ENCODE measurements at places on chromosomes 3 and 15. TPM values are rescaled to one million over a fixed set of nuclear protein-coding genes. Genes with fewer than 3 reads are reported as not detected.

Gene TEX55
- total RNA-seq: not detected

Gene LRRIQ4
- 0.12 TPM for total RNA-seq

- DNase-seq: no peak
- H3K4me3 ChIP-seq: no peak overlapping the region
- no peaks in the 10 kb centered on the region for H3K4me1 ChIP-seq
- H3K36me3 ChIP-seq: no peaks in the 10 kb centered on the region
- H3K27me3 ChIP-seq: no peaks in the 10 kb centered on the region
- no peak overlapping the region for H3K27ac ChIP-seq
These were observed 46.0 kb downstream of the FSIP1 start for GRCh38 chr15:39736412-39737195.

Gene C3orf20
- not detected for total RNA-seq

GRCh38 chr15:38260077-38260476, 7.4 kb downstream of the SPRED1 start:
- H3K27me3 ChIP-seq: no peaks in the 10 kb centered on the region
- no peak overlapping the region for H3K27ac ChIP-seq
- no peak overlapping the region for H3K4me3 ChIP-seq
- DNase-seq: no peak
- H3K4me1 ChIP-seq: no peaks in the 10 kb centered on the region

Gene ERICH6
- not detected for total RNA-seq

- H3K4me1 ChIP-seq: no peaks in the 10 kb centered on the region
- no peaks in the 10 kb centered on the region for H3K36me3 ChIP-seq
- H3K4me3 ChIP-seq: no peak overlapping the region
- peaks cover 16% of the 10 kb centered on the region for H3K27me3 ChIP-seq
These were observed 16.4 kb upstream of the PRR20G start for GRCh38 chr3:127304121-127304744.

GRCh38 chr3:32240159-32240545, 1.7 kb downstream of the CMTM8 start:
- H3K4me1 ChIP-seq: peaks cover 41% of the 10 kb centered on the region
- peak overlapping the region; percentile 82 for H3K4me3 ChIP-seq
- peaks cover 8% of the 10 kb centered on the region for H3K27me3 ChIP-seq
- H3K36me3 ChIP-seq: peaks cover 4% of the 10 kb centered on the region

Gene RTP1
- total RNA-seq: not detected

Gene NAA80
- total RNA-seq: 18.7 TPM

Gene DUOXA2
- total RNA-seq: not detected

DNA sequence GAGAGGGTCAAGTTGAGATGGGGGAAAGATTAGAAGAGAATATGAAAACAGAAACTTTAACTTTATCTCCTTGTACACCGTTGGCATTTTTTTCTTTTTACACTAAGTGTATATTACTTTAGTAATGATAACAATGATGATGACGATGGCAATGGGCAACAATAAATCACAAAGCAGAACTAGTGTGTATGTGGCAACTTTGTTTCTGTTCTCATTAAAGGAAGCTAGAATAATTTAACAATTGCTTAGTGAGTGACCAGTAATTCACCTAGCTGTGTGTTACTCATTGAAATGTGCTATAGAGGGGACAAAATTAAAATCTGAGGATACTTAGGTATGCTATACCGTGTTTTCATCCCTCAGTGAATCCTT, 318.5 kb upstream of the TBL1XR1 start:
- H3K4me1 ChIP-seq: no peaks in the 10 kb centered on the region
- no peaks in the 10 kb centered on the region for H3K27me3 ChIP-seq
- no peak overlapping the region for H3K27ac ChIP-seq

DNA sequence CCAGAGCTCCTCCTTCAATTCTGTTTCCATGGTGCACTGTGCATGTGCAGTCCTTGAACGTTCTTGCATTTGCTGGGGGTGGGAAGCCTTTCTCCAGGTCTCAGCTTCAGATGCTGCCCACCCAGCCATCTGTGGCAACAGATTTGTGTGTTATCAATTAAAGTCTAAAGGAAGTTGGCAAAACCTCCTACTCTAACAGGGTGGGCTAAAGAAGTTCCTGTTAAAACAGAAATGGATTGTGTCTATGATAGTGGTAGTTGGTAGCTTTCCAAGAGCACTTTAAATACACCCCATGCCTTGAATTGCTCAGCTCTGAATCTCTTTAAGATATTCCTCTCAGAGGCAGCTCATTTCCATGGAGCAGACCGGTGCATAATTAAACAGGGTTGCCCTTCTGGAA, 488.0 kb upstream of the SUCLG2 start:
- DNase-seq: no peak
- no peaks in the 10 kb centered on the region for H3K27me3 ChIP-seq
- H3K4me3 ChIP-seq: no peak overlapping the region
- no peaks in the 10 kb centered on the region for H3K4me1 ChIP-seq

DNA sequence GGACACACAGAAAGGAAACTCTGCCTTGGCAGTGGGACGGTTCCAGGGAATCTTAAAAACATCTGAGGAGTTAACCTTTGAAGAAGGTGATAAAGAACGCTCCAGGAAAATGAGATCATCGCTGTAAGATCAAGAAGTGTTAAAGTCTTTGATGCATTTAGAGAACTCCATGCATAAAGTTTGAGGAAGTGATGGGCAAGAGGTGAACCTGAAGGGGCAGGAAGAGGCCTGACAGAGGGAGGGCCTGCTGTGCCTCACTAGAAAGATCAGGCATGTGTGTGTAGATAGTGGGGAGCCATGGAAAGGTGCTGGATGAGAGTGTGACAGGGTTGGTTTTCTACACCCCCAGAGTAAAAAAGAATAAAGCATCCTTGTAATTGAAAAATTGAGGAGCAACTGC, 889.2 kb downstream of the MCTP2 start:
- H3K27me3 ChIP-seq: no peaks in the 10 kb centered on the region
- H3K27ac ChIP-seq: no peak overlapping the region
- DNase-seq: no peak
- H3K36me3 ChIP-seq: no peaks in the 10 kb centered on the region
- no peaks in the 10 kb centered on the region for H3K4me1 ChIP-seq

Gene CCDC80
- not detected for total RNA-seq

DNA sequence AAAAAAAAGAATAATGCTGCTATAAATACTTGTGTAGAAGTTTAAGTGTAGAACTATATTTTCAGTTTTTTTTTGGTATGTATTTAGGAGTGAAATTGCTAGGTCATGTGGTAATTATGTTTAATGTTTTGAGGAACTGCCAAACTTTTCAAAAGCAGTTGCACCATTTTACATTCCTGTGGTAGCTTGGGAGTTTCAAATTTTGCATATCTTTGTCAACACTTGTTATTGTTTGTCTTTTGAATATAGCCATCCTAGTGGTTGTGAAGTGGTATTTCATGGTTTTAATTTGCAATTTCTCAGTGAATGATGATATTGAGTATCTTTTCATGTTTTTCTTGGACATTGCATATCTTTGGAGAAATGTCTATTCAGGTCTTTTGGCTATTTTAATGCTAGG, 30.4 kb downstream of the SKIL start:
- no peak overlapping the region for H3K4me3 ChIP-seq
- H3K27ac ChIP-seq: no peak overlapping the region
- H3K4me1 ChIP-seq: peaks cover 10% of the 10 kb centered on the region
- peaks cover 48% of the 10 kb centered on the region for H3K36me3 ChIP-seq

GRCh38 chr3:127354761-127355160, 66.9 kb upstream of the PRR20G start:
- peaks cover 3% of the 10 kb centered on the region for H3K36me3 ChIP-seq
- peaks cover 9% of the 10 kb centered on the region for H3K27me3 ChIP-seq
- H3K4me3 ChIP-seq: no peak overlapping the region

DNA sequence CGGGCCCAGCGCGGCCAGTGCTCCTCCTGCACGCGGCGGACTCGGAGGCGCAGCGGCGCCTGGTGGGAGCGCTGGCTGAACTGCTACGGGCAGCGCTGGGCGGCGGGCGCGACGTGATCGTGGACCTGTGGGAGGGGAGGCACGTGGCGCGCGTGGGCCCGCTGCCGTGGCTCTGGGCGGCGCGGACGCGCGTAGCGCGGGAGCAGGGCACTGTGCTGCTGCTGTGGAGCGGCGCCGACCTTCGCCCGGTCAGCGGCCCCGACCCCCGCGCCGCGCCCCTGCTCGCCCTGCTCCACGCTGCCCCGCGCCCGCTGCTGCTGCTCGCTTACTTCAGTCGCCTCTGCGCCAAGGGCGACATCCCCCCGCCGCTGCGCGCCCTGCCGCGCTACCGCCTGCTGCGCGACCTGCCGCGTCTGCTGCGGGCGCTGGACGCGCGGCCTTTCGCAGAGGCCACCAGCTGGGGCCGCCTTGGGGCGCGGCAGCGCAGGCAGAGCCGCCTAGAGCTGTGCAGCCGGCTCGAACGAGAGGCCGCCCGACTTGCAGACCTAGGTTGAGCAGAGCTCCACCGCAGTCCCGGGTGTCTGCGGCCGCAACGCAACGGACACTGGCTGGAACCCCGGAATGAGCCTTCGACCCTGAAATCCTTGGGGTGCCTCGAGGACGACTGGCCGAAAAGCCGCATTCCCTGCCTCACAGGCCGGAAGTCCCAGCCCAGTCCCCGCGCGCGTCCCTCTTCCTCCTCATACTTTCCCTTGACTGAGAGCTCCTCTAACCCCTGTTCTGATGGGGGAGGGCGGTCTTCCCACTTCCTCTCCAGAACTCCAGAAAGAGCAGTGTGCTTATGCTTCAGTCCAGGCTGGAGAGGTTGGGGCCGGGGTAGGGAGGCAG, 1.4 kb upstream of the IL17RC start:
- H3K27me3 ChIP-seq: peaks cover 5% of the 10 kb centered on the region
- H3K36me3 ChIP-seq: no peaks in the 10 kb centered on the region
- peak overlapping the region; percentile 66 for H3K4me3 ChIP-seq
- H3K4me1 ChIP-seq: peaks cover 19% of the 10 kb centered on the region
- peak overlapping the region; percentile 37 for H3K27ac ChIP-seq

Gene ZIC1
- not detected for total RNA-seq

DNA sequence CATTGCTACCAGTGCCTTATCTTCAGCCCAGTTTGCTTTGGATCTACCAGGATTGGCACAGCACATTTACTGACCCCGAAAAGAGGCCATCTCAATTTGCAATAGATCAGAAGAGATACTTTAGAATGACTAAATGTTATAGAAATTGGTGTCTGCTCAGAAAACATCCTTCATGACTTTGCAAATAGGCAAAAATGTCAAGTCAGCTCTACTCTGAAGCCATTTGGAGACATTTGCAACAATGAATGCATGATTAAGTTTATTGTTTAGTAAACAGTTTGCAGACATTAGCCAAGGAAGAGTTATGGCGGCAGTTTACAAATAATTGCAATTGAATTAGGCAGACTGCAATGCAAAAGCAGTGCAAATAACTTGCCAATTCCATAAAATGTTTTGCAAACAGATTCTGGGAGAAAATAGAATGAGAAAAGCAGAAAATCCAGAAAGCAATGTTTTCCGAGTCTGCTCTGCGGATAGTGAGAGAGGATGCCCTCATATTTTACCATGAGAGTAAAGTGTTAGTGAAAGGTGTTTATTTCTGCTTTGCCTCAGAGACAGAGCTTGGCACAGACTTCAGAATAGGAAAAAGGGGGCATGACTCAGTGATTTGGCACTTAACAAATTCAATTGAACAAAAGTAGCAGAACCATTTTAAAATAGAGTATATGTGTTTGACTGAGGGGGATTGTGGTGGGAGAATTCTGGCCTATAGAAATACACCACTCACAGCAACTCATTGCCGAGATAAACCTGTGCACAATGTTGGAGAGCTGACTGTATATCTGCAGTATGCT, 334.9 kb upstream of the NR2F2 start:
- no peak for DNase-seq
- no peaks in the 10 kb centered on the region for H3K36me3 ChIP-seq
- H3K27me3 ChIP-seq: peaks cover 22% of the 10 kb centered on the region
- no peak overlapping the region for H3K4me3 ChIP-seq
- H3K4me1 ChIP-seq: peaks cover 12% of the 10 kb centered on the region
- no peak overlapping the region for H3K27ac ChIP-seq

DNA sequence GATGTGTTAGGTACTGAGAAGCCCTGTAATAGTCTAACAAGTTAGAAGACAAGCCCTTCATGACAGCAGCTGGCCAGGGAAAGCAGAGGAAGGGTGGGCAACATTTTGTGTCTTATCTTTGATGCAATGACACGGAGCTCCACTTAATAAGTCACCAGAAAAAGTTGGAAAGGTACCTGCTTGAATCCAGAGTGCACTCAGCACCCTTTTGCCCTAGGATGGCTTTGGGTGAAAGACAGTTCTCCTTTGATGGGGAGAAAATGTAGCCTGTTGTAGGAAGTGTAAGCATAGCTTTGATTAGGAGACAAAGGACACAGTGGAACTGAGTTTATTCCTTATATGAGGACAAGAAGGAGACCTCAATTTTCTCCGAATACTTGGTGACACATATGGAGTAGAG, 137.0 kb downstream of the ARPP21 start:
- H3K4me3 ChIP-seq: no peak overlapping the region
- no peak overlapping the region for H3K27ac ChIP-seq
- H3K36me3 ChIP-seq: no peaks in the 10 kb centered on the region
- no peak for DNase-seq
- H3K4me1 ChIP-seq: peaks cover 3% of the 10 kb centered on the region

DNA sequence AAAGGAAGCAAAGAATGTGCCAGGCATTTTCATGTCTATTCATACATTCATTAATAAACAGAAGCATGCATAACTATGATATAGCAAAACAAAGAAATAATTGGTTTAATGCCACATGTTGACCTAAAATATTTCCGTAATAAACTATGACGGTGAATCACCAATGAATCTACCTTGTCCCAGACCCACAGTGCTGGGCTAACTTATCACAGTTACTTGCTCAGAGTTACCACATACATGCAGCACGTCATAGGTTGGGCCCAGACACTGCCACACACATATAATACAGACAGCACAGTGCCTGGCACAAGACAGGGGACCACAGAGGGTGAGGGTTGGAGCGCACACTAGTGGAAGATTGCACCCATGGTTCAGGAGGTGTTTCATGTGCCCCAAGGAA, 86.9 kb downstream of the ATP1B3 start:
- H3K27me3 ChIP-seq: no peaks in the 10 kb centered on the region
- no peak overlapping the region for H3K27ac ChIP-seq
- no peak overlapping the region for H3K4me3 ChIP-seq
- no peak for DNase-seq
- peaks cover 3% of the 10 kb centered on the region for H3K36me3 ChIP-seq

- H3K4me1 ChIP-seq: no peaks in the 10 kb centered on the region
- no peaks in the 10 kb centered on the region for H3K36me3 ChIP-seq
- H3K27ac ChIP-seq: no peak overlapping the region
- peak; percentile 46 for DNase-seq
- H3K27me3 ChIP-seq: peaks cover 4% of the 10 kb centered on the region
These were observed 57.7 kb downstream of the CNTN4 start for GRCh38 chr3:2156244-2156847.

- DNase-seq: no peak
- no peak overlapping the region for H3K4me3 ChIP-seq
- H3K36me3 ChIP-seq: peaks cover 10% of the 10 kb centered on the region
- peak overlapping the region; percentile 19 for H3K27ac ChIP-seq
These were observed 4.3 kb upstream of the EIF3J start for GRCh38 chr15:44532689-44533088.

GRCh38 chr3:30521156-30521715, 85.2 kb upstream of the TGFBR2 start:
- H3K4me3 ChIP-seq: no peak overlapping the region
- no peaks in the 10 kb centered on the region for H3K36me3 ChIP-seq
- peaks cover 16% of the 10 kb centered on the region for H3K4me1 ChIP-seq
- no peak overlapping the region for H3K27ac ChIP-seq
- no peak for DNase-seq
- H3K27me3 ChIP-seq: no peaks in the 10 kb centered on the region

GRCh38 chr15:91307601-91308000, 207.5 kb downstream of the SV2B start:
- no peak overlapping the region for H3K27ac ChIP-seq
- peaks cover 12% of the 10 kb centered on the region for H3K27me3 ChIP-seq

GRCh38 chr15:55434989-55435825, 26.9 kb downstream of the PIERCE2 start:
- H3K4me3 ChIP-seq: no peak overlapping the region
- H3K27ac ChIP-seq: no peak overlapping the region
- peaks cover 3% of the 10 kb centered on the region for H3K4me1 ChIP-seq
- no peaks in the 10 kb centered on the region for H3K36me3 ChIP-seq

Gene CRABP1
- 0.90 TPM for total RNA-seq

Gene GLDN
- not detected for total RNA-seq
